ENCODE measurements at places on chromosomes 4 and X. TPM values are rescaled to one million over a fixed set of nuclear protein-coding genes. Genes with fewer than 3 reads are reported as not detected.

The AIMP1 gene
- total RNA-seq, result 19.3 TPM

The SRPX gene
- 250 TPM for total RNA-seq

The PSAPL1 gene
- total RNA-seq, result 2.1 TPM

The GASK1B gene
- 77.4 TPM for total RNA-seq

The LANCL3 gene
- total RNA-seq, result 0.16 TPM

- no peak for DNase-seq
Observed at GRCh38 chrX:100895365-100896075, 21.4 kb upstream of the NOX1 start.

- no peak for DNase-seq
Observed at GRCh38 chr4:165383591-165384073, 4.8 kb downstream of the CPE start.

DNA sequence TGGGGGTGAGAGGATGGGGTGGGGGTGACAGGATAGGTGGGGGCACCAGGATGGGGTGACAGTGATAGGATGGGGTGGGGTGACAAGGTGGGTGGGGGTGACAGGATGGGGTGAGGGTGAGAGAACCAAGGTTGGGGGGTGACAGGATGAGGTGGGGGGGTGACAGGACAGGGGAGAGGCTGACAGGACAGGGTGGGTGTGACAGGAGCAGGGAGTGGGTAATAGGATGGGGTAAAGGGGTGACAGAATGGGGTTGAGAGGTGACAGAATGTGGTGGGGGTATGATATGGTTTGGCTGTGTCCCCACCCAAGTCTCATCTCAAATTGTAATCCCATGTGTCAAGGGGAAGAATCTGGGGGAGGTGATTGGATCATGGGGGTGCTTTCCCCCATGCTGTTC is 26.0 kb downstream of the RNF212 start:
- no peak for DNase-seq

DNA sequence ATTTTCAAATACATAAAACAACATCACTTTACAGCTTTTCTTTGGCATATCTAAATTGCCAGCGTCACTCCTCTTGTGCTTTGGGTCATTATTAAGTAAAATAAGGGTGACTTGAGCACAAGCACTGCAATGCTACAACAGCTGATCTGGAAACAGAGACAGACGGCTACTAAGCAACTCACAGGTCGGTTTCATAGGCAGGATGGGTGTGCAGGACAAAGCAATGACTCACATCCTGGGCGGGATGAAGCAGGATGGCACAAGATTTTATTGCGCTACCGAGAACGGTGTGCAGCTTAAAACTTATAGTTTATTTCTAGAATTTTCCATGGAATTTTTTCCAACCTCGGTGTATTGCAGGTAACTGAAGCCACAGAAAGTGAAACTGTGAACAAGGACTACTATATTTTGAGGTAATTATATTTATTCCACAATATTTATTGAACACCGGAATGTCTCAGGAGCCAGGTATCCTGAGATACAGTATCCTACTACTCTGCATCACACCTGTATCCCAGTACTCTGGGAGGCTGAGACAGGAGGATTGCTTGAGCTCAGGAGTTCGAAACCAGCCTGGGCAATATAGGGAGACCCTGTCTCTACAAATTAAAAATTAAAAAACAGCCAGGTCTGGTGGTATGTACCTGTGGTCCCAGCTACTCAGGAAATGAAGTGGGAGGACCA is 215.5 kb downstream of the APBB2 start:
- DNase-seq, result no peak

DNA sequence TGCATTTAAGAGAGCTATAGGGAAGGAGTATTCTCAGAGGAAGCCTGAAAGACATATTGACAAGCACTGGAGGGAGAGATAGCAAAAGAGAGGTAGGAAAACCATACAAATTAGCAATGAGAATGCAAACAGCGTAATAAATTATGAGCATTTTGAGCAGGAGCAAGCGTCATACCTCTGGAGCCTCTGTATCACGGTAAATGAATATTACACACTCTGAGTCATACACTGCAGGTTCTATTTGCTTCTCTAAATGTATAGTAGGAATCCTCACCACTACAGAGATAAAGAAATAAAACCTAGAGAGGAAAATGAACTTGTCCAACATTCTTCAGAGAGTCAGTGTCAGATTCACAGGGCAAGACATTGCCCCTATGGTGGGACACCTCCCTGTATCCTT is 46.4 kb upstream of the GABRE start:
- no peak for DNase-seq

Data from omental fat pad (tissue), 4 donors.